ENCODE measurements at places on chromosomes 1 and 21.
A peak's percentile ranks its signal among the peaks of the same experiment; 100 is the strongest.

GRCh38 chr1:16138772-16139221, 17.1 kb downstream of the EPHA2 start:
- DNase-seq, result no peak

GRCh38 chr1:205652984-205653383, 21.2 kb upstream of the ELK4 start:
- no peak for DNase-seq

GRCh38 chr1:22635436-22635835, 992 bp upstream of the C1QA start:
- no peak for DNase-seq

DNA sequence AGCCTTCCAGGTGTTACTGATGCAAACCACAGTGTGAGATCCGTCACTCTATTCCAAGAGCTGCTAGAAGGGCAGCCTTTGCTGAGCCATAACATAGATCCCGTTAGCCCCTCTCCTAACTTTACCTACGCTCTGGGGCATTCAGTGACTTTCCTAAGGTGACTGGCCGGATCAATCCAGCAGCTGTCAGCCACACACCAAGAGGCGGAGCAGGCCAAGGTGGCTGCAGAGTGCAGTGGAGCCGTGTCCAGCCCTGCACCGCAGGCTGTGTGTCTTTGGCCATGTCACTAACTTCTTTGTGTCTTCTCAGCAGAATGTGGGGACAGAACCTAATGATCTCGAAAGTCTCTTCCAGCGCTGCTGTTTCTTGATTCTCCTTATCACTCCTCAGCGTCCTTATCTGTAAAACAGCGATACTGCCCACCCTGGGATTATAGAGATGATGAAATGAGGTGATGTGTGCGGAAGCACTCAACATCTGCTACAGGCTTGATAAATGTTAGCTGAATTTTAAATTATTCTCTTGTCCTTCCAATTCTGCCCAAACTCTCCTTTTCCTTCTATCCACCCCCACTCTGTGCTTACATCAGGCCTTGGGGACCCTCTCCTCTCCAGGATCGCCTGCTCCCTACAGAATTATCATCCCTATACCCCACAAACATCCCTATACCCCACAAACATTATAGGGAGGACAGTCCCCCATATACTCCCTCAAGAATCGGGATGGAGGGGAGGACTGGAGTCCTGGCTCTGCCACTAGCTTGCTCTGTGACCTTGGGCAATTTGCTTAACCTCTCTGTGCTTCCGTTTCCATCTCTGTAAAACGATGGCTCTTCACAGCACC, 25.8 kb upstream of the LRRN2 start:
- DNase-seq, result no peak

DNA sequence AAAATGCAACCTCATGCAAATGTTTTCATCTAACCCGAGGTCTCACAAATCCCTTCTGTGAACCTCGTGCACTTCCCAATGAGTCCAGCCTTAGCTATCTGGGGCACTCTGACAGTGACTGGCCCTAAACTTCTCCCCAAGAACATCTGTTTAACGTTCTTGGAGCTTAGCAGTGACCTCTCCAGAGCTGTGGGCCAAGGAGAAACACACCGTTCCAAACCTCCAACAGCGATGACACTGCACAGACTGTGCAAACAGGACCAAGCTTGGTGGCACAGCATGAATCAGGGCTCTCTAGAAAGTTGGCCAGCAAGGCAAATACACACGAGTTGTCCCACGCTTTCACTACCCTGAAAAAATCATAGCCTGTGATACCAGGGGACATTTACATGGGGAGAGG, 15.8 kb downstream of the BEND5 start:
- DNase-seq, result no peak

GRCh38 chr1:247293047-247293446, 37.2 kb downstream of the VN1R5 start:
- no peak for DNase-seq

- DNase-seq, result no peak
Observed at GRCh38 chr1:53121319-53122172, 20.9 kb downstream of the SLC1A7 start.

DNA sequence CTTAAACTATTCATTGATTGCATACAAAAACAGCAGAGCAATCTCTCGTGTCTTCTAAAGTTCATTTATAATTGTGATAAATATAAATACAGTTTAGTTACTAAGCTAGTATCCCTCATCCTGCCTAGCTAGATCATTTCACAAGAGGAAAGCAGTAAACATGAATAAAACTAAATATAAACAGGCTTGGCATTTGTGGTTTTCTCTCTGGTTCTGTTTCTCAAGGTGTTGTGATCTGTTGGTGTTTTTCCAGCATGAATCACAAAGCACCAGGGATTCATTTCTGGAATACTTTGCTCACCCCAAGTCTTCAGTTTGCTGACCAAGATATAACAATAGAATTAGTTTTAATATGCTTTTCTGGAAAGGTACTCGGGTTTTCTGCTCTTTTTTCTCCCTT, 32.7 kb upstream of the GLIS1 start:
- DNase-seq, result no peak

- DNase-seq, result no peak
Observed at GRCh38 chr1:159980076-159980475, 26.0 kb upstream of the SLAMF9 start.

DNA sequence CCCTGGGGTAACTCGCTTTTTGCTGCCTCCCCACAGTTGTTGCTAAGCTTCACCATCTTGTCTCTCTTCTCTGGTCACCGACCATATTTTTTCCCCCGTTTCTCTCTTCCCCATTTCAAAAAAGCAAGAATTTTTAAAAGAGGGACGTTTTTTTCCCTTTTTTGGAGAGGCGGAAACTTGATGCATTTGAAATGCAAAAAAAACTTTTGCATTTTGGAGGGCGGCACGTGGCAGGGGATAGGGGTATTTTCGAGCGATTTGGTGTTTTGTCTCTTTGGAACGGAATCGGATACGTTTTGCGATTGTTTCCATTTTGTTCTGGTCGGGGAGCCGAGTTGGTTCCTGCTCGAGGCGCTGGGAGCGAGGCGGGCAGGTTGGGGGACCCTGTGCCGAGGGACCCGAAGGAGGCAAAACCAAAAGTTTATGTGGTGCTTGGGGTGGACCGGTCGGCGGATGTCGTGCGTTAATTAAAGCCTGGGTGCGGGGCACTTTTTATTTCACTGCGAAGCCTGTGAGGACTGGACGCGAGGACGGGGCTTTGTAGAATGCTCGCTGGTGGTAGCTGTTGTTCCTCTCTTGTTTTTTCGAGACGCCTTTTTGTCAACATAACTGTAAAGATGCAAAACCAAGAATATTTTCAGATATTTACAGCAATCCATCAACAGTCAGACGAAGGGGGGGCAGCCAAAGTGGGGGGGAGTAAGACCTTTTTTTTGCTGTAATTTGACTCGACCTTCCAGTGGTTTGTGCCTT, 884 bp downstream of the H3-3A start:
- peak; percentile 7 for DNase-seq

DNA sequence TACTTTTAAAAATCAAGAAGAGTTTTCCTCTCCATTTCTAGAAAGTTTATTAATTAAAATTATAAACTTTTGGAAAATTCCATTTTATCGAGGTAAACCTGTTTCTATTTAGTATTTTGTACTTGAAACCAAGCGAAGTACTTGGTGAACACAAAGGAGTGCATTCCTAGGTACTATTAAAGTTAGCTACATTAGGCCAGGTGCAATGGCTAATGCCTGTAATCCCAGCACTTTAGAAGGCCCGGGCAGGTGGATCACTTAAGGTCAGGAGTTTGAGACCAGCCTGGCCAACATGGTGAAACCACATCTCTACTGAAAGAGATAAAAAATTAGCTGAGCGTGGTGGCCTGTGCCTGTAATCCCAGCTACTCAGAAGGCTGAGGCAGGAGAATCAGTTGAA, 292.2 kb downstream of the NTNG1 start:
- no peak for DNase-seq

GRCh38 chr1:70503358-70503757, 92.3 kb downstream of the CTH start:
- no peak for DNase-seq

DNA sequence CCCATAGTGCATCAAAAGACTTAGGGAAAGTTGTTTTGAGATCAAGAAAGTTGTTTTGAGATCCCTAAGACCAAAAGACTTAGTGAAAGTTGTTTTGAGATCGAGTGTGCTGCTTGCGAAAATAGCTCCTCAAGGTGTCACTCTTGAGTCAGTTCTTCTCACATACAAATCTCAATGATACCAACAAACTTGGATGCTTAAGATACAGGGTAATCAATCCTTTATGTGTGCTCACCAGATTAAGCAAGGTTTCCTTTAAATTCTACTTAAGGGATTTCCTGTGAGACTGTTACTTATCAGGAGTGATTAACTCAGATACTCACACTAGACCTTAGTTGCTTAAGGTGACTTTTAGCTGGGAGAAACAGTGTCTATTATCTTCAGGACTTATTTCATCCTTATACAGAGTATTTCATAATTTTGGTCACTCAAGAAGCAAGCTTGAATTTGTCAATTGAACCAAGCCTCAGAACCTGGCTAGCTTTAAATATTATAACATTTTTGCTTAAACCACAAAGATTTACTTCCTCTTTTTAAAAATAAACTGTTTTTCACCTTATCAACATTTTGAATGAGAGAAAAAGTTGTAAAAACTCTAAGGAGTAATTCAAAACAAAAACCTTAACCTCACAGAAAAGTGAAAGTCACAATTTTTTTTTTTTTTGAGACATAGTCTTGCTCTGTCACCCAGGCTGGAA, 8.0 kb upstream of the RLF start:
- no peak for DNase-seq

DNA sequence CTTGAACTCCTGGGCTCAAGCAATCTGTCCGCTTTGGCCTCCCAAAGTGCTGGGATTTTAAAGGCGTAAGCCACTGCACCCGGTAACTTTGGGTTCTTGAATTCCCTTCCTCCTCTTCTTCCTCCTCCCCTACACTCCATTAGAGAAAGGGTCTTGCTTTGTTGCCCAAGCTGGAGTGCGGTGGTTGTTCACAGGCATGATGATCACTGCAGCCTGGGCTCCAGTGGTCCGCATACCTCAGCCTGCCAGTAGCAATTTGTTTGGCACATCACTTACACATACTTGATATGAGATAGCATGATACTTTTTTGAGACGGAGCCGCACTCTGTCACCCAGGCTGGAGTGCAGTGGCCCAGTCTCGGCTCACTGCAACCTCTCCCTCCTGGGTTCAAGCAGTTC, 2.2 kb downstream of the DEGS1 start:
- no peak for DNase-seq

GRCh38 chr1:109249654-109250401, 489 bp downstream of the CELSR2 start:
- DNase-seq, result no peak

DNA sequence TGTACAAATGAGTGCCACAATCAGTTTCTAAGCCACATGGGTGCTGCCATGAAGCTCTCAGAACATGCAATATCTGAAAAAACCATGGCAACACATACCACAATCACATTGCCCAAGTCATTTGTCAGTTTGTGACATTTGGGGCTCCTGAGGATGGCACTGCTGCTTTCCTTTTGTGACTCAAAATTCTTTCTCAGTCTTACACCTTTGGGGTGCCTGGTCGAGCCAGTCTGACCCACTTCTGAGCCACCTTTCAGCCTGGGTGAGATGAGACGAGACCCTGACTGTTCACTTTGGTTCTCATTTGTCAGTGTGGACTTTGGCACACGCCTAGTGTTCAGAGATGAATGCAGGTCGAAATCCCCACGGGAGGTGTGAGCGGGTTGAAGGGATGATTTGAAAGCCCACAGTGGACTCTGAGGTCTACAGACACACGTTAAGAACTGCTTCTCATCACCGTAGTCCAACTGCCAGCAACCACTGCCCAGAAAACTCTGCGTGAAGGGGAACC, 8.0 kb downstream of the BATF3 start:
- DNase-seq, result no peak

- DNase-seq, result no peak
Observed at GRCh38 chr1:60867782-60868181, 214.6 kb upstream of the NFIA start.

DNA sequence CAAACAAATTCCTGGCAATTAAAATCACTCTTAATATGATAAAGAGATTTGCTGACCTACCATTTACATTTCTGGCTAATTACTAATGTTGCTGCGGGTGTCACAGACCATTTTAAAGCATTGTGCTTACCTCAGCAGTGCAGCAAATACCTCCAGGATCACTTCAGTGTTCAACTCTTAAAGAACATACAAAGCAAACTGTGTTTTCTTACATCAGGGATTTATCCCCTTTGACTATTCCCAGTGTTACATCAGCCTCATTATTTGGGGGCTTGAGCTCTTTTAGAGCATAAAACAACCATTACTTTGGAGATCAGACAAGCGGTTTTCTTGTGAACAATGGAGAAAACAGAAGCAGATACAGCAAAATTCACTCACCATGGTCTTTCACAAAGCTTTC, 185.4 kb downstream of the LYPLAL1 start:
- DNase-seq, result no peak

GRCh38 chr1:165536016-165536415, 7.8 kb upstream of the LRRC52 start:
- no peak for DNase-seq

DNA sequence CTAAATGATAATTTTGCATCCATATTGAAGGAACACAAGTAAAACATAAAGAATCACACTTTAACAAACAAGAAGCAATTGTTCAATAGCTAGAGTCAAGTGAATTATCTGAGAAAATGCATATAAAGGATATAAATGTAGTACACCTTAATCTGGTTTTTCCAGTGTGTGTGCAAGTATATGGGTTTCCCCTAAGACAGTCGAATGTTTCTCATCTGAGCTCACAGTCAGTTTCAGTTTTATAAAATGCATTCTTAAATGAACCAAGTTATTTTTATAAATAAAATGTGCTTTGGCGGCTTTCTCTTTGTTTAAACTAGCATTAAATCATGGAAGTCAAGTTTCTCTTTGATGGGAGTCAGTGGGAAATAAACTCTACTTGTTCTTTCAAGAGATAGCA, 125.9 kb downstream of the PTPRC start:
- DNase-seq, result no peak

GRCh38 chr1:117657031-117657430, 51.2 kb downstream of the TENT5C start:
- DNase-seq, result no peak

DNA sequence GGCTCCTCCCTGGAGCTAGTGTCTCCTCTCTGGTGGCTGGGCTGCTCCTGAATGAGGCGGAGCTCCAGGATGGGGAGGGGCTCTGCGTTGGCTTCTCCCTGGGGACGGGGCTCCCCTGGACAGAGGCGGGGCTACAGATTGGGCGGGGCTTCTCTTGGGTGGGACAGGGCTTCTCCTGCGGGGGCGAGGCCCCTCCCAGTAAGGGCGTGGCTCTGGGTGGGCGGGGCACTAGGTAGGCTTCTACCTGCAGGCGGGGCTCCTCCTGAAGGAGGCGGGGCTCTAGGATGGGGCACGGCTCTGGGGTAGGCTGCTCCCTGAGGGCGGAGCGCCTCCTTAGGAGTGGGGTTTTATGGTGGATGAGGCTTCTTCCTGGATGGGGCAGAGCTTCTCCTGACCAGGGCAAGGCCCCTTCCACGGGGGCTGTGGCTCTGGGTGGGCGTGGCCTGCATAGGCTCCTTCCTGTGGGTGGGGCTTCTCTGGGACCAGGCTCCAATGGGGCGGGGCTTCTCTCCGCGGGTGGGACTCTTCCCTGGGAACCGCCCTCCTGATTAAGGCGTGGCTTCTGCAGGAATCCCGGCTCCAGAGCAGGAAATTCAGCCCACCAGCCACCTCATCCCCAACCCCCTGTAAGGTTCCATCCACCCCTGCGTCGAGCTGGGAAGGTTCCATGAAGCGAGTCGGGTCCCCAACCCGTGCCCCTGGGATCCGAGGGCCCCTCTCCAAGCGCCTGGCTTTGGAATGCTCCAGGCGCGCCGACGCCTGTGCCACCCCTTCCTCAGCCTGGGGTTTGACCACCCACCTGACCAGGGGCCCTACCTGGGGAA, 22.7 kb upstream of the ARF1 start:
- DNase-seq, result peak; percentile 38

All from stimulated activated CD8-positive, alpha-beta memory T cell treated with anti-CD3 and anti-CD28 coated beads, Interleukin-4, amount 100 ng/mL, for 24 hours (primary cell).